CD4-positive, alpha-beta T cell treated with Interleukin-6 at 100 ng/mL for 8 hours (primary cell): ENCODE measurements at places on chromosomes 3 and 15.

DNA sequence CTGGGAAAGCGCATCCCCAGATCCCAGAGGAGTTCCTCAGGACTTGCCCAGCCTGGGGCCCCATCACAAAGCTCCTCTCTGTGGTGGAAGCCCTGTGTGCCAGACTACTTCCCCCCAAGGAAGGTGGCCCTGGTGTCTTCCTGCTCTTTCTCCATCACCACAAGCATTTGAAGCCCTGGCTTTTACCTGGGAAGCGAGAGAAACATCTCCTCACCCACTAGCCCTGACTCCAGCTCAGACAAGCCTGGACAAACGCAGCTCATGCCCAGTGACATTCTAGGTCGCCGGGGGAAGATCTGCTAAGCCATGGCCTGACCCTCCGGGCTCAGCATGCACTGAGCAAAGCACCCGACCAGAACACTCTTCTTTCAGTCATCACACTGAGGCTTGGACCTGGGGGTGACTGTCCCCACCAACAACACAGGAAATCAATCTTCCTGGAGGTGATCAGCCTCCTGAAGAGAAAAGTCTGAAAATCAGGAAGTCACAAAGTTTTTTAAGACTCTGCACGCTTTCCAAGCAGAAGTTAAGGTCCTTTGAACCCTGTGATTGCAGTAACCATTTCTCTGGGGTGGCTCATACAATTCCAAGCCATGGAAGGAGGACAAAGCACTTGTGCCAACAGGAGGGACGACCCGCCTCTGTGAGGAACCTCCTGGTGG, 40.8 kb downstream of the KLHL25 start:
- no peak for DNase-seq

- no peak for DNase-seq
Measured at GRCh38 chr15:47959617-47960413, 161.0 kb upstream of the SLC24A5 start.

- DNase-seq, result no peak
Measured at GRCh38 chr3:12990781-12991480, 82.3 kb downstream of the IQSEC1 start.

DNA sequence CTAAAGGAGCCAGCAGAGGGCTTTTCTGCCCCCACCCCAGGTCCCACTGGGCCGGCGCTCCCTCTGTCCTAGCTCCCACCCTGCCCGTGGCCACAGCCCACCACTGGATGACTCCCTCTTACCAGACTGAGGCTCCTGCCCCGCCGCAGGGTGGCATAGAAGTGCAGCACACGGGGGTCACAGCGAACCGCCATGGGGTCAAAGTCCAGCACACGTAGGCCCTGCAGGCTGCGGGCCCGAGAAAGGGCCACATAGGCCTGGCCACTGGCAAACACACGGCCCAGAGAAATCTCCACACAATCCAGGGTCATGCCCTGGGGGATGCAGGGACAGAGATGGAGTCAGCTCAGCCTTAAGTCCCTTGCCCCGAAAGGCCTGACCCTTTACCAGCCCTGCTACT, 9.0 kb downstream of the PIF1 start:
- DNase-seq, result no peak

GRCh38 chr3:121757087-121757811, 7.7 kb upstream of the GOLGB1 start:
- no peak for DNase-seq

DNA sequence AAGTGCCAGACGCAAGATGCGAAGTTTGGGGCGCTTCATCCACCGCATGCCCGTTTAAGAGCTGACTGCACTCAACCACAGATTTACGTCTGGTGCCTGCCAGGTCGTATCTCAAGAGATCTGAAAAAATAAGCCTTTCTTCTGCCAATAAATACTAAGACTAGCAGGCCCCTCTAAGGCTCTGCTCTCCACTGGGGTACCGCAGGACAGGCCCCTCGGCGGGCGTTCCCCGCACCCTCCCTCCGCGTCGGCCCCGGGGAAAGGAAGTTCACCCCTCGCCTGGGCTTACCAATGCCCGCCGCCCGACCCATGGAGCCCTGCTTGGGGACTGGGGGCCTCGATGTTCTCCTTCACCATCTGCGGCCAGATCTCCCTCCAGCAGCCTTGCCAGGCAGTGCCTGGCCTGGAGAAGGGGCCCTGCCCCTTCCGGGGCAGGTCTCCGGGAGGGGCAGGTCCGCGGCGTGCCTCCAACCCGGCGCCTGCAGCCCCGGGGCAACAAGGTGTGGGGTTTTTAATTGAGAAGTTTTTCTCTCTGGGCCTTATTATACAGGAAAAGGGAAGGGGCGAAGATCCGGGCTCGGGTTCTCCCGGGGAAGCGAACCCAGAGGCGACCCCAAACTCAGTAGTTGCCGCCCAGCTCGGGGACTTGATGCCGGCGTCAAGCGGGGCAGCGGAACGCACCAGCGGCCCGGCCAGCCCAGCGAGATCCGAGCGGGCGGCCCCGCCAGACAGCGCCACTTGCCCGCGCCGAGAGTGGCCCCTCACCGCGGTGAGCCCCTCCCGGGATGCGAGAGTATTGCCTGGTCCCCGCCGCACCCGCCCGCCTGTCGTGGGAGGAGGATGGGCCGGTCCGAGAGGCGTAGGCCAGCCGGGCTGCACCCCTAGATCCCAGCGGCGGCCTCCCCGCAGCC, 735 bp downstream of the GOLGA8B start:
- peak; percentile 23 for DNase-seq

DNA sequence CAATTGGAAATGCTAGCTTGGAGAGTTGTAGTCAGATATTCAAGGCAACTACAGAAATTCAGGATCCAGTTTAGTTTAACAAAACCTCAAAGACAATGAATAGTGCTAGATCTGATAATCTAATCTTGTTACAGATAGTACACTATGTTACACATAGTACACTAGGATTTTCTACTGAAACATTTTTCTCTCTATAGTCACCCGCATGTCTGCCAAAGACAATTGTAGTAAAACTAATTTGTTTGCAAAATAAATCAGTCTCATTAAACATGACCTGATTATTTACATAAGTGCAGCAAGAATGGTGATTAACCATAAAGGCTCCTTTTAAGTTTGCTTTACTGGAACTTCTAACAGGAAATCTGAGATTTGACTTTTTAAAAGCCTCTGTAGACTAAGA, 52.0 kb downstream of the ILDR1 start:
- DNase-seq, result no peak

GRCh38 chr3:20683910-20684309, 497.9 kb upstream of the SGO1 start:
- no peak for DNase-seq

- no peak for DNase-seq
Measured at GRCh38 chr3:24387493-24387892, 107.2 kb downstream of the THRB start.

DNA sequence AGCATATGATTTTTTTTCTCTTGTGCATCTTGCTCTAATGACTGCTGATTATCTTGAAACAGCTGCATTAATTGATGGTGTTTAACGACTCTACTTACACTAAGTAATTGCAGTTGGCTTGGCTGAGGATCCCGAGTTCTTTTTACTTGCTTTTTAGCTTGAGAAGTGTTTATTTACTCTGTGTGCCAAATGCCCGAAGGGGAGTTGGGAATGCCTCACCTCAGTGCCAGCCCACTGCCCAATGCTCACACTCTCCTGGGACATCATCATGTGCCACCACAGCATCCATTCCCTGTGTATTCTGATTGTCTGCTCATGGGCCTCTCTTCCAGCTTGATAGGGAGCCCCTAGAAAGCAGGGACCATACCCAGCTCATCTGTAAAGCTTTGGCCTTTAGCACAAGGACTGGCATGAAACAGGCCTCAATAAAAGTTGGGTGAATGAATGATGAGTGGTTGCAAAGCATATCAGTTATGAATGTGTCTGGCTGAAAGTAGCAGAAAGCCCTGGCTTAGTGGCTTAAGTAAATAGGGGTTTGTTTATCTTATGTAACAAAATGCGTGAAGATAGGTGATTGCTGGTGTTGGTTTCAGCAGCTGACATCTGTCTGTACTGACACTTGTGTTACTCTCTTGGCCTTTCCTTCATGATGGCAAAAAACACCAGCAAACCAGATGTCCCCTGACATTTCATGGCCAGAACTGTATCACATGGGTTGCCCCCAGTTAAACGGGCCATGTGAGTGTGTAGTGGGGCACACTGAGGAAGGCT, 8.1 kb downstream of the PXYLP1 start:
- no peak for DNase-seq

DNA sequence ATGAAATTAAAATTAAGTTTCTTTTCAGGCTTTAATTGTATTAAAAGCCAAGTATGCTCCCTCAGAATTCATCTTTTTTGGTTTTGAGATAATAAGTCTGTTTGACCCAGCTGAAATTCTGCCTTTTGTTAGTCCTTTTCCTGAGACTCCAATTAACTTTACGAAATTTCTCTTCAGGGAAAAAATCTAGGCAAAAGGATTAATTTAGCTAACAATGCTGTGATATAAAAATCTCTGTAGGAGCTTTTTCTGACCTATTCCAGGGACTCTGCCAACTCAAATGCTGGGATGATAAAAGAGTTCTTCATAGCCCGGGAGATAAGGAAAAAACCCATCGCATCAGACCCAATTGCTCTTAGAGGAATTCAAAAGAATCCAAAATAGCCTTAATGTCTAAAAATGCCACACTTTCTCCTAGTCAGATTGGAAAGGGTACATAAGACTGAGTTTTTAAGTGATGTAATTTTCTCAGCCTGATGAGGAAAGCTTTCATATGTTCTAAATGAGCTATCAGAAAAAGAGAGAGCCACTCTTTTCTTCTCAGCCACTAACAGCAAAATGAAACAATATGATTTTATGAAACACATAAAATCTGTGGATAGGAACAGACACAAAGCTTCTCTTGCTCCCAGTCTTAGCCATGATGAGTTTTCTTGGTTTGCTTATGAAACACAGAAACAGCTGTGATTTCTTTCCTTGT, 405.1 kb downstream of the ROBO1 start:
- no peak for DNase-seq

DNA sequence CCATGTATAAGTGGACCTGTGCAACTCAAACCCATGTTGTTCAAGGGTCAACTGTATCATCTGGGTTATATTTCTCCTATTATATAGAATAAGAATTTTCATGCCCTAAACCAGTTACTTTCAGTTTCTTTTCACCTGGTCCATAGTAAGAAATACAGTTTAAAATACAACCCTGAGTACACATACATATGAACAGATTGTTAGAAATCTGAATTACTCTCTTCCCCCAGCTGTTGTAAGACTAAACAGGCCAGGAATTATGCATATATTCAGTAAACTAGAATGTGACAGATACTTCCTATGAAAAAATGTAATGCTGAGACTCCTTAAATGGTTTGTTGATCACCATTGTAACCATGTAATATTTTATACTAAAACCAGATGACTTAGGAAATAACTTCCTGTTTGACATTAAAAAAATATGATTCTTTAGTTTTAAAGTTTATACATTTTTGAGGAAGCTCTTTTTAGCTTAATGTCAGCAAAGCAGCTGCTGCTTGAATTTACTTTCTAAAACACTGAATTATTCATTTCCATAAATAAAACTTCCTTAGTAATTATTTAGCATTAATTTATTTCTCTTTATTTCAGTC, 52.5 kb upstream of the ZCWPW2 start:
- no peak for DNase-seq

GRCh38 chr3:122255757-122256439, 69.2 kb upstream of the CSTA start:
- DNase-seq, result no peak

DNA sequence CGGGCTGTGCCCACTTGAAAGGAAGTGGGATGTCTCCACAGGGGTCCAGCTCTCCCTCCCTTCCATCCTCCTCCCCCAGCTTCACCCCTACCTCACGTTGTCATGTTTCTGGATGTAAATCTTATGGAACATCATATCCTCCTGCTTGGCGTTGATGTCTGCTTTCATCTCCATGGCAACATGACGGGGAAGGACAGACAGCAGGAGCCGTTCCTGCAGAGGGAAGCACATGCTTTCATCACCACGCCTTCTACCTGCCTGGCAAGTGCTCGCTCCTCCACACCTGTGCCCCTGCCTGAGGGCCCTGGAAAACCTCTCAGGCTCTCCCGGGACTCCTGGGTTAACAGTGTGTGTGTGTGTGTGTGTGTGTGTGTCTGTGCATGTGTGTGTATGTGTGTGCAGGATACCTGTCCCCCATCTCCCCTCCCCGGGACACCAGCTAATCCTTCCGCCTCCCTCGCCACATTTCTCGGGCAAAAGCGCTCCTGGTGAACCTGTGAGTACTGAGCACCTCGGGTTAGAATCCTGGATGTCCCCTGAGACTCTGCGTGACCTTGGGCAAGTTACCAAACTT, 101.1 kb downstream of the ADCY5 start:
- DNase-seq, result no peak

- DNase-seq, result no peak
Measured at GRCh38 chr15:73286311-73286710, 82.4 kb downstream of the HCN4 start.

DNA sequence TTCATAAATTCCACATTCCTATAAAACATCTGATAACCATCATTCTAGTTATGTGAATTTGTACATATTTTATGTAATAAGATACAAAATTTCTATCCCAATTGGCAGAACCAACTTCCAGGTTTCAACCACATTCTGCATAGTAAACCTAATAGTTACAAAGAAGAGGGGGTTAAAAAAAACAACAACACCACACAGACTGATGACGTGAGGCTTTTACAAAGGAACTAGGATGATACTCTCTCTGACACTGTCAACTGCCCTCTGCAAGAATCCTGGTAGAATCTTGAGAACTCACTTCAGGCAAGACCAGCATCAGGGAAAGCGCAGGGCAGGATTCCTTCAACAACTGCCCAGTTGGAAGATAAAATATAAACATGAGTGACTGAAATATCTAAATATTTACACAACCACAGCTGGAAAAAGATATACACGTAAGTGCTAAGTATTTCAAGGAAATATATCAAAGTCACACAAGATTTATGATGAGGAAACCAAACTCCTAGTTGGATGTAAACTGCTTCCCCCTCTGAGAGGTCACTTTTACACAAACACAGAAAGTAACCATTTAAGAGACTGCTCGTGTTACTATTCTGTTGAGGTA, 816.4 kb downstream of the ROBO1 start:
- no peak for DNase-seq

GRCh38 chr3:29083676-29084075, 197.2 kb upstream of the RBMS3 start:
- DNase-seq, result no peak

DNA sequence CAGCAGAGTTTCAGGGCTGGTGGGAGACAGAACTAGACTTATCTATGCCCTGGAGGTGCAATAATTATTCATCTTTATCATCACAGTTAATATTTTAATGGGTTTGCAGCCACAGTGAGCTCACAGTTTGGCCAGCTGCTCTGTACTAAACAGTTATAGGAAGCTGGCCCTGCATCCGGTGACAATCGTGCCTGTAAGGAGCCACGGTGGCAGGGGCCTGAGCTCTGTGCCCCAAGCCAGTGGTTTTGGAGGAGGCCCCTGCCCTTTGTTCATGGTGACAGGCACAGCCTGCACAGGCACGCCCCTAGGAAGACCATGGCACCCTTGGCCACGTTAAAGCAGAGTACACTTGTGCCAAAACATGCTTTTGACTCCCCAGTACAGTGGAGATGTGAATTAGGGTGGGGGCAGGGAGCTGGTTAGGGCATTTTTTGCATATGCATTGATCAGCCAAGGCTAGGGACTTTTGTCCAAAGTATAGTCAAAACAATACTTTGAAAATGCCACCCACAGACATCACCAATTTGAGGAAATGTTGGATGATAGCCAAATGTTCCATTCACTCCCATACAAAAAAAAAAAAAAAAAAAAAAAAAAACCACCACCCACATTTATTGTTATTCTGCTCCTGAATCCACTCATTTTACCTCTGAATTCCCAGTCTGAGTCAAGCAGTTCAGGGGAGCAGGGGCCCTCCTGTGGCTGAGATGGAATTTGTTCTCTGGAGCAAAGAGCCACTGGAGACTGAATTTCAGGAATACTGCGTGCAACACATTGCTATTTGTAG, 3.4 kb upstream of the RFTN1 start:
- DNase-seq, result no peak
